ENCODE measurements at places on chromosomes 5 and 9.

GRCh38 chr9:3508521-3509291, 17.1 kb downstream of the RFX3 start:
- DNase-seq: no peak

DNA sequence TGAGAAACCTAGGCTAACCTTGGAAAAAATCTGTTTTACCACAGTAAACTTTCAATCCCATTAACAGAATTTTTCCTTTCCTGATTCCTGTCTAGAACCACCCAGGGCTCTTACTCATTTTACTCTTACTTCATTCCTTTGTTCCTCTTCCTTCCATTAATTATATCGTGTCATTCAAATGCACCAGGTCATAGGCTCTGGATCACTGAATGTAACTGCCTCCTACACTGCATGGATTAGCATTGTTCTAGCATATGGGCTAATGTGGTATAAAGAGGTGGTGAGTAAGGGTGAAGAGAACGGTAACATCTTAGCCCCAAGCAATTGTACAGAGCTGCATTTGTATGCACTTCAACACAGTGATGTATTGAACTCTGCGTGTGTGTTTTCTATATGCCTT, 49.5 kb upstream of the SPINK5 start:
- no peak for DNase-seq

GRCh38 chr9:134396258-134396742, 70.0 kb downstream of the RXRA start:
- DNase-seq: peak; percentile 75

- DNase-seq: no peak
Measured at GRCh38 chr5:156119692-156120091, 207.3 kb upstream of the SGCD start.

DNA sequence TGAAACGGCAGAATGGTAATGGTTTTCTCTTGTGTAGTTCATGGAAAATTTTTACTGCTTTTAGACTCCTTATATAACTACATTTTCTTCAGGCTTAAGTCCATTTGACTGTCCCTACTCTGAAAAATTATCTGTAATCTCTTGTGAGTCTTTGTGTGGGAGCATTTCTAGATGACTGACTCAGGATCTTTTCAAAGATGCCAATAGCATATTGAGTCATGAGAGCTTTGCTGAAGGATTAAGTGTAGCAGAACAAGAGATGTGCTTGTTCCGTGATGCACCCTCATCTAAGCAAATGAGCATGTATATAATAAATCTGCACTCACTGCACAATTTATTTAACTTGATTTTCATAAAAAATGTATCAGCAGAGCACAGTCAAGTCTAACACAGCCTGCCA, 298.7 kb upstream of the CDH6 start:
- no peak for DNase-seq

Data from GM12891 (cell line).